ENCODE measurements at places on chromosomes 6 and 20.

GRCh38 chr20:11136691-11137090, 462.9 kb upstream of the JAG1 start:
- DNase-seq, result no peak

- DNase-seq, result no peak
These were observed 68.9 kb upstream of the SLC22A16 start for GRCh38 chr6:110545081-110545872.

DNA sequence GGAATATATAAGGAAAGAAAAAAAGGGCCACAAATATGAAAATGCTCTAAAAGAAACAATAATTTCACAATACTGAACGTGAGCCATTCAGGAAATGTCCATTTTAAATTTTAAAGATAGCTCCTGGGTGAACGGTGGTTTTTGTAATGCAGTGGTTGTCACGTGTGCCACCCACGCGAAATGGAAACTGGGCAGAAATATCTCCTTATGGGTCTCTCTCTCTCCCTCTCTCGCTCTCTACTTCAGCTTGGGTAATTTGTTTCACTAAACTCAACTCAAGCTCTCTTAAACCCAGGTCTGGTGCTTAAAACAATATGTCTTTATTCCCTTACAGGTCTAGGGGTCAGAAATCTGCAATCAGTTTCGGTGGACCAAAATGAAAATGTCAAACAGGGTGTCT, 150.8 kb downstream of the OR2B2 start:
- DNase-seq, result no peak

- no peak for DNase-seq
These were observed 11.0 kb upstream of the ADGRF5 start for GRCh38 chr6:46932526-46933319.

GRCh38 chr6:79215213-79215824, 19.2 kb downstream of the HMGN3 start:
- no peak for DNase-seq

GRCh38 chr6:3610206-3610605, 141.3 kb downstream of the PXDC1 start:
- no peak for DNase-seq

DNA sequence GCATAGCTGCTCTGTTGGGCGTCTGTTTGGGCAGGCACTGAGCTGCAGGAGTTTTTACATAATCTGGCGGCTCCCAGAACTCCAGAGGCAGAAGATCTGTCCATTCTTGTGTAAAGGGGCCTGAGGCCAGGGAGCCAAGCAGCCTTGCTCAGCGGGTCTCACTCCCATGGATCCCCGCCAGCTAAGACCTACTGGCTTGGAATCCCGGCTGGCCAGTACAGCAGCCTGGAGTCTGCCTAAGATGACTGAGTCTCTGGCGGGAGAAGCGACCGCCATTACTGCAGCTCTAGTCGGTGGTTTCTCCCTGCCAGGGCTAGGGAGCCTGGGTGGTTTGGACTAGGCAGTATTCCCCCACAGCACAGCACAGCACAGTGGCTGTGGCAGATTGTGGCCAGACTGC, 268.4 kb upstream of the SYNCRIP start:
- DNase-seq, result no peak

DNA sequence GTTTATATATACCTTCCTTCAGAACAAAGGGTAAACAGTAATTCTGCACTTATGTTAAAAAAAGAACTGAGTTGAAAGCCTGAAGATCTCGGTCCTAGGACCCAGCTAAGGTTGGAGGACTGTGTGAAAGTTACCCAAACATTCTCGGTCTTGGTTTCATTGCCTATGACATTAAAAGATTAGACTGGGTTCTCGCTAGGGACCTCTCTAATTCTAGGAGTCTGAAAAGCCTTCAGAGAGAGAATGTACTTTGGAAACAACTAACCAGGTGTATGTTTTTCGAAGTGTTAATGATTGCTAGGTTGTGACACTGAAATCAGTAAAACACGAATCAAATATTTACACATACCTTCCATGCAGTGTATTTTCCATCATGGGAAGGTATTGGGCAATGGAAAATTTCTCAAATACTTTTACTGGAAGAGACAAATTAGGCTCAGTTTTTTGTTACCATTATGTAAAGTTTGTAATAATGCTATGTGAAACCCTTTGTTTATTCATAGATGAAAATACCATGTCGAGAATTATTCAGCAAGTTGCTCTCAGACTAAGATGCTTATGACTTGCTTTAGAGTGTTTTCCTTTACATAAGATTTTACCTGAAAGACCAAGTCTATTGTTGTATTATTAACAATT, 113.7 kb upstream of the LOC128125822 start:
- DNase-seq, result no peak

DNA sequence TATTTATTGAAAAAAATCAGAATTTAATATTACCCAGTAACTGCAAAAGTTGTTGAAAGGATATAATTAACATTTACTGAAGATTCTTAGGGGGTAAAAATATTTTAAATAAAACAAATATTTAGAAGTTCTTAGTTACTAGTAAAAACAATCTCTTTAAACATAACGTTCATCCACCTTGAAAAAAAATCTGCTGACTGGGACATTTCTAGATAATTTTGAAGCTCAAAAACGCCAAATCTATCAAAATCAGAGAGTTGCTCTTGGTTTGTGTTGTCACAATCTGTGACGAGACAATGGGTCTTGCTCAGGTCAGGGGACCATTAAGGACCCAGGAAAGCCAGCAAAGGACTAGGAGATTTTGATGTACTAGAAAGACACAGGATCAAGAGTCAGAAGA, 177.0 kb downstream of the BACH2 start:
- no peak for DNase-seq

- no peak for DNase-seq
These were observed 27.0 kb upstream of the SLC2A12 start for GRCh38 chr6:134079406-134079921.

DNA sequence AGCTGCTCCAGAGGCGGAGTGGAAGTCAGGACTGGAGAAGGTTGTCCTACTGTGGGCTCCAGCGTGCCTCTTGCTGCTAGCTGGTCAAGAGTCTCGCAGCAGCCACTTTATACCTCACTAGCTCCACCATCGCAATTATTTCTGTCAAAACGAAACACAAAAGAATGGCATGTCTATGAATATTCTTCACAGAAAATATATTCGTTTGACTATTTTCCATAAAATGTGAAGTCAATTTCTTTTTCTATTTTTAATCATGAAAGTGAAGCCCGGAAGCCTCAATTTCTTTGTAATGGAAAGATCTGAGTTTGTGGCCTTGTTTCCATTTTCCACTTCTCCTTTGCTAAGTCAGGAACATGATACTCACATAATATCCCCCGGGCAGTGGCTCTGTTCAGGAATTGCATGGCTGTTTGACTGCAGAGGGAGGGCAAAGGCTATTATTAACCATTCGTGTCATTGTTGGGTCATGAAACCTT, 51.7 kb downstream of the DTD1 start:
- no peak for DNase-seq

DNA sequence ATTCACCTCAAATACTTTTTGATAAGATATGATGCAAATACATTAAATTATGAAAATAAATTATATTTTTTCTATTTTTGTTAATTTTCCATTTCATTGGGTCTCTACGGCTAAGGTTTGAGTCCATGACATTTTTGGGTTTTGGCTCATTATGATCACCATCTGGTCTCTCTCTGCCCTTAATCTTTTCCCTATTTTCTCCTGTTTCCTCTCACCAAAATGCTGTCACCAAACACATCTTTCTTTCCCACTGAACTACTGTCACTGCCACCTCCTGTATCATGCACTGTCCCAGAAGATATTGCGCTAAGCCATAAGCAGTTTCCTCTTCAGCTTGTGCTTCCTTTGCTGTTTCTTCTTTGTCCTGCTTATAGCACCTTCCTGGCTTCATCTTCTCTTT, 42.0 kb upstream of the OGFRL1 start:
- DNase-seq, result no peak

DNA sequence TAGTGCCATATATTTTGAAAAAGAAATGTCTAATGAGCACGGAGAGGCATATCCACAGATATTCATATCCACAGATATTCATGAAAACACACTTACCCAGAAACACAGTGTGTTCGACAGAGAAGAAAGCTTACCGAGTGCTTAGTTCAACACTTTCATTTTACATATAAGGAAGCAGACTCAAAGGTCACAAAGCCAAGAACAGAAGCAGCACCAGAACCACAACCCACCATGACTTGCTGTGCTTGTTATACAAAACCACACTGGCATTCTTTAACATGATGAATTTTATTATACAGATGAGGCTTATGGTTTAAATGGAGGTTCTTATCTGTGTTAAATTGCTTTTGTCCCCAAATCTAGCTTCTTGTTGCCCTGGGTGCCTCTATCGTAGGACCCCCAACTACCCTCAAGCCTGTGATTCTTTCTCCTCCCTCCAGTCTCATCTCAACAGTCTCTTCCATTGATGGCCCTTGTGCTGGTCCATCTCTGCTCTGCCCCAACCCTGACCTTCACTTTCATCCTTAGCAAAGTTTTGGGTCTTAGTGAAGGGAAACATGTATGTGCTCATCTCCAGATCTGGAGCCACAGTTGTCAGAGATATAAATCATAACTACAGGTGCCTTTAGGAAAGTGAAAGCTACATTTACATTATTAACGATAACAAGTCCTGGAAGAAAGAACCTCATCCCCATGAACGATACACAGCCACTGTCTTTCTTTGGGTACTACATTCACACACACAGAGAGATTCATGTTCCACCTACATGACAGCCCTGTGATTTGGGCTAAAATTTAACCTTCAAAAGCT, 40.0 kb downstream of the SF3B5 start:
- DNase-seq, result no peak

DNA sequence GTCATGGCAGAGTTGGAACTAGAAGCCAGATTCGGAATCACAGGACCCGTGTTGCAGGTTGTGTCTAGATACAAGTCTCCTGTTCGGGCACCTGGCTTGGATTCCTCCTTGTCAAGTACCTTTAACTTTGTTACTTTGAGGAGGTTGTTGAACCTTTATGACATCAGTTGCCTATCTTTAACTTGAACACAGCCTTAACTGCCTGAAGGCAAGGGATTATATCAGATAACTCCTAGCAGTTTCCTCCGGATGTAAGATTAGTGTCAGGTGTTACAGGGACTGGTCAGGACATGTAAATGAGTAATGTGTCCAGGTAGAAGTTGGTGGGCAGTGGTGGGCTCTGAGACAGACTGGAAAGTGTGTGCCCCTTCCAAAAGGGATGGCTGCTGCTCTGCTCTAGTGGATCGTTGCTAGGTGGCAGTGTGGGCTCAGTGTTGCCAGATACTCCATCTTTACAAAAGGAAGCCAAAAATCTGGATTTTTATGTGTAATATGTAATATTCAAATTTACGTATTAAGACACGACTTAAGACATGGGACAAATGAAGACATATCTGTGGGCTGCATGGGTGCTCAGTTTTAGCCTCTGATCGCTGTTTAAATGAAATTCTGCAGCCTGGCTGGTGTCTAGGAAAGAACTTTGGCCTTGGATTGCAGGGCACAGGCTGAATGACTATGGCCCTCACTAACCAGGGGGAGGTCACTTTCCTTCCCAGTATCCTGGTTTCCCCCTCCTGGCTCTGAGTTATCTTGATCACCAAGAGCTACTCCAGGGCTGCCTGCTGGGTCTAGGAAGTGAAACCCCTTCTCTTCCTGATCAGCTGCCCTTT, 27.1 kb downstream of the CHMP4B start:
- DNase-seq, result no peak

GRCh38 chr20:62088258-62089127, 22.8 kb upstream of the TAF4 start:
- no peak for DNase-seq

- DNase-seq, result no peak
These were observed 48.0 kb downstream of the CDC5L start for GRCh38 chr6:44435500-44435899.

- DNase-seq, result no peak
These were observed 36.8 kb downstream of the TSPYL4 start for GRCh38 chr6:116217069-116217468.

DNA sequence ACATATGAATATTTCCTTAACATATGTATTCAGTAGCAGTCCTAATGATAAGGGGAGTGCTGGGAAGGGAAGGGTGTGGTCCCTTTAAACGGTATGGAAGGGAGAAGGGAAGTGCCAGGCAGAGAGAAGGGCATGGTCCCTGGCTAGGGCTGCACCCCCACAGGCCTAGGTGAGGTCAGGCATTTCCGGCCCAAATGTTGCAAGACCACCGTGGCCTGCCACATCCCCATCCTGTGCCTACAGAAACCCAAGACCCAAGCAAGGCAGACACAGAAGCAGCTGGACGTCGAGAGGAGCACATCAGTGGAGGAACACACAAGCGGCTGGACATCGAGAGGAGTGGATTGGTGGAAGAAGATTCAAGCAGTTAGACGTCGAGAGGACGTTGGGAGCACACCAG, 5.9 kb downstream of the RRAGD start:
- DNase-seq, result no peak

GRCh38 chr20:14657266-14658005, 320.0 kb upstream of the FLRT3 start:
- DNase-seq, result no peak

- no peak for DNase-seq
These were observed 27.1 kb downstream of the COL12A1 start for GRCh38 chr6:75178757-75179156.

- no peak for DNase-seq
These were observed 332.3 kb downstream of the BCKDHB start for GRCh38 chr6:80438772-80439171.

- no peak for DNase-seq
These were observed 26.2 kb downstream of the AAR2 start for GRCh38 chr20:36262440-36262839.

- no peak for DNase-seq
These were observed 198.8 kb upstream of the CDYL start for GRCh38 chr6:4577406-4577805.

- no peak for DNase-seq
These were observed 194.3 kb upstream of the MARCKS start for GRCh38 chr6:113662688-113663333.

DNA sequence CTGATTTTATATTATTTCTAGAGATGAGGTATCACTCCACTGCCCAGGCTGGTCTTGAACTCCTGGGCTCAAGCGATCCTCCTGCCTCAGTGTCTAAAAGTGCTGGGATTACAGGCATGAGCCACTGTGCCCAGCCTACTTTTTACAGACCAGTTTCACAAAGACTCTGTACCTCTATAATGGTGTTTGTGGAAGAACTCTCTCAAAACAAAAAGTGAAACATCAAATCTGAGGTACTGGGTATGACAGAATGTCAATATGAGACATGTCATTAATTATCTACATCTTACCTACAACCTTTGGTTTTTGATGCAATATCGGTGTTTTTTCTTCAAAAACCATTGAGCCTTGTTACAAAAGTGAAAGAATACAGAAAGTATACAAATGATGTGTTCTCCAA, 49.4 kb upstream of the MCM9 start:
- no peak for DNase-seq

- DNase-seq, result no peak
These were observed 4.5 kb upstream of the DEFB126 start for GRCh38 chr20:137668-138490.

- DNase-seq, result no peak
These were observed 3.7 kb upstream of the FAXC start for GRCh38 chr6:99353126-99353525.

DNA sequence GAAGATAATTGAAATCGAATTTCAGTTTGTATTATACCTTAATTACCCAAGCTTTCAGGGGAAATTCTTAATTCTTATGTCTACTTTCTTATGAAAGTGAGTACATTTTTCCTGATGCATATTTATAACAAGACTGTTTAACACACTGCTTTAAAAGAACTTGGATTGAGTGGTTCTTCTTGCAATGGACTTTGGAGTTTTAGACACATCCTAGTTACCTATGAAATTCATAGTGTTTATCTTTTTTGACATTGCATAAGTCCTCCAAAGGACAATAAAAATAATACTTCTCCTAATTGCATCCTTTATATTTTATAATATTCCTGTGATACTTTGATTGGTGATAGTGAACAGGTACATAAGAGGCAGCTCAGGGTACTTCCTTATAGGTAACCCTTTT, 395.6 kb upstream of the FLRT3 start:
- no peak for DNase-seq

Measured in Right ventricle myocardium superior (tissue), 1 donor.